ENCODE measurements at places on chromosomes 11 and 22. TPM values are rescaled to one million over a fixed set of nuclear protein-coding genes. Genes with fewer than 3 reads are reported as not detected.

Gene NXPE1
- total RNA-seq = not detected

Gene EFCAB6
- 25.1 TPM for total RNA-seq

Gene CCDC87
- total RNA-seq = 0.22 TPM

Gene THYN1
- 39.8 TPM for total RNA-seq

Gene ALG12
- 32.5 TPM for total RNA-seq

Gene NCF4
- 63.7 TPM for total RNA-seq

Gene CRYAB
- 21.0 TPM for total RNA-seq
